ENCODE measurements at places on chromosomes 3 and 15.

DNA sequence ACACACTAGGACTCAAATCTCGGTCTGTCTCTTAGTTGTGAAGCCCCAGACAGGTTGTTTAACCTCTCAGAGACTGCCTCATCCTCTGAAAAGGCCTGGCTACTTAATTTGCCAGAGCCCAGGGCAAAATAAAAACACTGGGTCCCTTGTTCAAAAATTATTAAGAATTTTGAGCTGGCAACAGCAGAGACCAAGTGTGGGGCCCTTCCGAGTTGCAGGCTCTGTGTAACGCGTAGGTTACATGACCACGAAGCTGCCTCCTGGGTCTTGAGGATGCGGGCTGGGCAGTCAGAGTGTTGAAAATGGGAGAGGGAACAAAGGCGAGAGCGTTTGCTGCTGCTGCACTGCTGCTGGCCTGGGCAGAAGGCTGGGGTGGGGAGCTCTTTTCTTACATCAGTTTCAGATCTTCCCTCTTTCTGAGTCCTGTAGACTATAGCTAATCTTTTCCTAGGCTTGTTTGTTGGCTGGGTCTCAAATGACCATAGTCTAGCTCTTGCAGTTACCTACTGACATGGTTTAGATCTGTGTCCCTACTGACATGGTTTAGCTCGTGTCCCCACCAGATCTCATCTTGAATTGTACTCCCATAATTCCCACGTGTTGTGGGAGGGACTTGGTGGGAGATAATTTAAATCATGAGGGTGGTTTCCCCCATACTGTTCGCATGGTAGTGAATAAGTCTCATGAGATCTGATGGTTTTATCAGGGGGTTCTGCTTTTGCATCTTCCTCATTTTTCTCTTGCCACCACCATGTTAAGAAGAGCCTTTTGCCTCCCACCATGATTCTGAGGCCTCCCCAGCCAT lies 49.9 kb downstream of the CLEC3B start:
- no peak for DNase-seq

DNA sequence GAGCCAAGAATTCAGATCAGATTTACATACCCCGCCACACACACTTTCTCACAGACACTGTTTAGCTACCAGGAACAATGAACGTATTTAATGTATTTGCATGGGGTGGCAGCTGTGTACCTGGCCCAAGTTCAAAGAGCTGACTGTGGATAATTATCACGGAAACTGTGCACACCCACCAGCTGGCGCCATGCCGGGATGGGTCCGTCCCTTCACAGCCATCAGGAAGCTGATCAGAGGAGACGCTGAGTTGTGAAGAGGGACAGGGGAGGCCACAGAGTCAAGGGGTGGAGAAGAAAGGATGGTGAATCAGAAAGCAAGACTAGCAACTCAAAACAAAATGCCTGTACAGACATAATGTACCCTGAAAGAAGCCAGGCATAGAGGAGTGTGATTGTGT lies 13.1 kb upstream of the PLA2G4D start:
- DNase-seq, result no peak

GRCh38 chr15:101008158-101009139 lies 89.3 kb downstream of the LRRK1 start:
- DNase-seq, result no peak

DNA sequence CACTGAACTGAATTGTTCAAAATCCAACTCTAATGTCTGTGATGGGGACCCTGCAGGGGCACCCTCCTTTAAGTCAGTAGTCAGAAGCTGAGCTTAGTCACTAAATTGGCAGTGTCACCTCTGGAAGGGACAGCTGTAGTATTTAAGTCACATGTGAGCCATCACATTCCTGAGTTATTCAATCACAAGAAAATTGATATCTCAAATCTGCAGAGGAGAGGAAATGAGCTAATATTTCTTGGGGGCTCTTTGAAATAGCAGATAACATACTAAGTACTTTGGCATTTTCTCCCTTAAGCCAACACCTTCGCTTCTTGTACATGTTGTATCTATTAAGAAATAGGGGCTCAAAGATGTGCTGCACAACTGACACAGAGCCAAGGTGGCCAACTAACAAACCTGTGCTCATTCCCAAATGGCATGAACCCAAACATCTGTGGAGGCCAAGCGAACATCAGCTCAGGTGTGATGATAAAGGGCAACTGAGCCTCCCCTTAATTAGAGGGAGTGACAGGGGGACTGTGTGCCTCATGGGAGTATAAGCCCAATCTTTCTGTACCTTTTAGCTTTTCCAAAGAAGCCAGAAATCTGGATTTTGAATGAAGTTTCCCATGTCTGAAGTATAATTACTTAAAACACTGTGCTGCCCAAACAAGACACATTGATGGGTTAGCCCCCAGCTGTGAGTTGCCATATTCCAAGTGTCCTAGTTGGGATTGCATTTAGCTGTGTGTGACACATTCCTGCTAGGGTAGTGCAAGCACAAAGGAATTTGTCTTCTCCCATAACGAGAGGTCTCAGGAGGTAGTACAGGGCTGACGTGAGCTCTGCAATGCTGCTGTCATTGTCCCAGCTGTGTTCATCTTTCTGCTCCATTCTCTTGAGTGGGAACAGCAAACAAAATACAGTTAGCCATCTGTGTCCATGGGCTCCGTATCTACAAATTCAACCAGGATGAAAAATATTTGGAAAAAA lies 63.3 kb downstream of the ABHD5 start:
- DNase-seq, result no peak

GRCh38 chr3:78978037-78978436 lies 789.8 kb downstream of the ROBO1 start:
- DNase-seq, result no peak

GRCh38 chr3:191070762-191071403 lies 128.2 kb upstream of the OSTN start:
- DNase-seq, result no peak

- DNase-seq, result no peak
Observed at GRCh38 chr15:80107774-80108173, 45.0 kb upstream of the FAH start.

GRCh38 chr3:49661281-49661680 lies 12.9 kb upstream of the APEH start:
- no peak for DNase-seq

- no peak for DNase-seq
Observed at GRCh38 chr3:38348903-38349302, 2.3 kb downstream of the XYLB start.

DNA sequence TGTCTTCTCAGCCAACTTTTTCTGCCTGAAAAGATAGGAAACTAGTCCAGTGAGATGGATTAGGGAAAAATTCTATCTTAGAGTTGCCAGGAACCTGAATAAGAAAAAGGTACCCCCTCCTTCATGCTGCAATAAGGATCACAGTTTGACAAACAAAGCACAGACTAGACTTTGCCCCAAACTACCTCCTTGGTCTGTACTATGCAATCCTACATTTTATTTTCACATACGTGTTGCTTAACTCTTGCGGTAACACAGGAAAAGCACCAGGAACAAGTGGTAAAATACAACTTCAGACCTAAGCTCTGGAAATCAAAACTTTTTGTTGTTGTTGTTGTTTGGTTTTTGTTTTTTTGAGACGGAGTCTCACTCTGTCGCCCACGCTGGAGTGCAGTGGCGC lies 11.3 kb upstream of the IL12A start:
- DNase-seq, result no peak

DNA sequence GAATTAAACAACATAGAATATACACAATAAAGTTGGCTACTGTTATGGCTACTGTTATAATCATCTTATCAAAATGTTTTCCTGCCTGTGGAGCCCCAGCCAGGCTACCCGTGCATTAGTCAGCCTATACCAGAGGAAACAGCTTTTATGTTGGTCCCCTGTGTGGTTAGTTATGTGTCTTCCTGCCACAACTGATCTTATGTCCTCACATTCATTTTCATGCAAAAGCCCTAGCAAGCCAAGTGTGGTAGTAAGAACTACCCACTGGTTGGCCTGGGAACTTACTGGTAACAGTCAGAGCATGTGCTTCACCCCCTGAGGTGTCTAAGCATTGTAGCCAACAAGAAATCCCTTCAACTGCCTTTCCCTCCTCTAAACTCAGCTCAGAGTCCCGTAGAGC lies 21.8 kb downstream of the MGLL start:
- DNase-seq, result no peak

All from left renal cortex interstitium (tissue), 4 donors.